ENCODE measurements at places on chromosomes 13 and 19.

- no peak for DNase-seq
Observed at GRCh38 chr19:53866865-53867224, 838 bp upstream of the MYADM start.

DNA sequence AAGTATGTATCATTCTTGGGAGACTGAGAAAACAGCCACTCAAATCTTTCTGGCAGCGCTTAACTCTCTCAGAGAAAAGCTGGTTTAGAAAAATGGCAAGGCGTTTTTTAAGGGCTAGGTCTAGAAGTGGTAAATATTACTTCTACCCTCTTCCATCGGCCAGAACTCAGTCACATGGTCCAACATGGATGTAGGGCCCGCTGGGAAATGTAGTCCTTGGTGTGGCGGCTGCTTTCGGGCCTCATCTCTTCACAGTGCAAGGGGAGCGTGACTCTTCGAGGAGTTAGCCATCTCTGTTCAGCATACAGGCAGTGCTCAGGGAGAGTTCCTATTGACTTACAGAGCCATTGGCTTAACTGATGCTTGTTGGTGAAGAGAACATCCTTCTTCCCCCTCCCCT, 6.3 kb downstream of the VSTM2B start:
- no peak for DNase-seq

- DNase-seq: no peak
Observed at GRCh38 chr13:48506092-48506701, 26.7 kb downstream of the RCBTB2 start.

DNA sequence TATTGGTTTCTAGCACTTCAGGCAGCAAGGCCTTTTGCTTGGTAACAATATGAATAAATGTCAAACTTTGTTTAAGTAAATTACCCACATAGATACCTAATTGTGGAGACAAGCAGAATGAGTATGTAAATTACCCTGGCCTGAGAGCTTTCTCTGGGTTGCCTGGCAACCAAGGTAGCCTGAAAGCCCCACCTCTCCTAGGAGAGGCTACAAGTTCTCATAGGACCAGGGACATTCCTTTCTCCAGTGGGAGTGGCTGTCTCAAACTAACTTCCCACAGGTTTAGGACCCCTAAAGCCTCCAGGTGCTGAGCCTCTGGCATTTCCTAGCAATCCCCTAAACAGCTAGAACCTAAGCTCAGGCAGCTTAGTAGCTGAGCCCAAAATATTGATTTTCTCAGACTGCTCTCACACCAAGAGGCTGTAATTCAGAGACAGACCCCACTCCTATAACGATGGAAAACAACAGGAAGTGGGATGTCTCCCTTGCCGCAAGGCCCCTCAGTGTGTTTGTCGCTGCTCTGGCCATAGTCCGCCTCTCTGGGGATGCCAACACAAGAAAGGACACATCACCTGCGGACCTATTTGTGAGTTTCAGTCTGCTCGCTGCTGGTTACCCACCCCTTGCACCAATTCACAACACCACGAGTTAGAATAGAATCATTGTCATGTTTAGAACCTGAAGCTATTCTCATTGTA, 207.3 kb downstream of the DLEU7 start:
- no peak for DNase-seq

DNA sequence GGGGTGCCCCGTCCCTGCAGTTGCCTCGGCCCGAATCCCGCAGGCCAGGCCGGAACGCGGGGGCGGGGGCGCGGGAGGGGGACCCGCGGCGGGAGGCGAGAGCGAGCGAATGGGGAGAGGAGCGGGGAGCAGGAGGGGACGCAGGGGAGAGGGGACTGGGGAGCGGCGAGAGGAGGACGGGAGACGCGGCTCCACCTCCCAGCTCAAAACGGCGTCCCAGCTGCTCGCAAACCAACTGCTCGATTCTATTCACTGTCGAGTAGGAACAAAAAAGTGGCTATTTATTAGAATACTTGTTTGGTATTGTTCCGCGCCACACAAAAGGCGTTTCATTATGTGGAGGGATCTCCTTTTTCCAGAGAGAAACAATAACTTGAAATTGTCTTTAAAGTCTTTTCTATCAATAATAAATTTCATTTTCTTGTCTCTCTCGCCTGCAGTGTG, 10.6 kb upstream of the SOX1 start:
- DNase-seq: no peak

GRCh38 chr13:93279982-93280381, 53.4 kb downstream of the GPC6 start:
- DNase-seq: no peak

DNA sequence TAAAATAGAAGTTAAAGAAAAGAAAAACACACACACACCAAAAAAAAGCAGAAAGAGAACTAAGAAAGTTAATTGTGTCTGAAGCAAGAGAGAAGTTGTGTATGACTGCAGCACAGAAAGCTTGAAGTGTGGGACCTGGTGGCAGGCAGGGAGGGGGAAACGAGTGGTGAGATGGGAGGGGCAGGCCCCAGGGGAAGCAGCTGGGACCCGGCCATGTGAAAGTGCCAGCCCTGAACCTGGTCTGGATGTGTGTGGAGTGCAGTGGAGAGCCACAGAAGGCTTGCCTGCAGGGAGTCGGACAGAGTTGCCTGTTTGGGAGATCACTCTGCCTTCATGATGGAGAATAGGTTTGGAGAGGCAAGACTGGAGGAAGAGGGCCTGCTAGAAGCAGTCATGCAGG, 199.0 kb downstream of the GGACT start:
- DNase-seq: no peak

GRCh38 chr19:42095814-42096230, 19.9 kb downstream of the ZNF574 start:
- DNase-seq: no peak

GRCh38 chr13:98397221-98397620, 179.7 kb downstream of the STK24 start:
- DNase-seq: no peak

- DNase-seq: no peak
Observed at GRCh38 chr13:28251466-28251865, 113.1 kb downstream of the PAN3 start.

DNA sequence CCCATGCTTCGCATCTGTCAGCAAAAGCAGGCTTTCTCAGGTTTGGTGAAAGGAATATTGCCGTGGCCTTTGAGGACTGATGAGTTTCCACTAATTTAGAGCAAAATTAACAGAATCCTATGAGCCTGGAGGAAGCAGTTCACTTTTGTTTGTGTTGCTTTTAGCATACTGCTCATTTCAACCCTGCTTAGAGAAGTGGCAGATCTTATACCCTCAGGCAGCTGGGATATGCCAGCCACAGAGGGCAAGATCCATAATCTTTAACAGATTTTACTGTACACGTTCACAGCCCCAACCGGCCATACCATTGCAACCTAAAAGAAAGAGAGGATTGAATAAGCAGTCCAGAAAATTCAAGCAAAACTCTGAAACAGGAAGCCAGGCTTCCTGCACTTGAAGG, 60.5 kb downstream of the COL4A2 start:
- DNase-seq: no peak

DNA sequence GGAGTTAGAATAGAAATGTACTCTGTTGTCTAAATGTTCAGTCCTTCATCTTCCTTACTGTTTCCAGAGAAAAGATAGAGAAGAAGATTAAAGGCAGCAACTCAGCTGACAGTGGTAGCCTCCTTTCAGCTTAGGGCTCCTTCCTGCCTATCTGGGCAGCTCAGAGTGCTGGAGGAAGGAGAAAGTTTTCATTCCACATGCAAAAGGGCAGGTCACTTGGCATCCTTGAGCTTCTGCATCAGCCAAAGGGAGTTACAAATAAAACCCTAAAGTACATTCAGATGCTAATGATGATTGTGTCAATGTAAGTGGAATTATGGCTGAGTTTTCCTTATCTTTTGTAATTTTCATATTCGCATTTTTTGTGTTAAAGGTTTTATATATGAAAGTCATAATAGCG, 58.9 kb downstream of the ESD start:
- DNase-seq: no peak

DNA sequence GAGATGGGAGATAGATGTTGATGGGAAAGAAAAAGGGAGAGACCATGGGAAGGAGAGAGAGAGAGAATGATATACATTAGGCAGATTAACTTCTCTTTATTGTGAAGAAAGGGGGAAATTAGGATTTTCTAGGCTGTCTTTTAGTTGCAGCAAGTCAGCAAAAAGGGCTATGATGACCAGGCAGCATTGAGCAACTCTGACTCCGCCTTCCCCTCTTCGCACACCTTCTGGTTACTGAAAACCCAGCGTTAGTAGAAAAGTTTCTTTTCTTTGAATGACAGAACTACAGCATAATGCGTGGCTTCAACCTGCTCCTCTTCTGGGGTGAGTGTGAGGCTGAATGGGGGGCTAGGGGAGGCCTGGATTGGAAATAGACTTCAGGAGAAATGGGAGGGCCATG, at the start of gene ADGRE1:
ADGRE1 (plus strand) TSS at position 264 of the 400 bp plus-strand sequence; CDS start at position 294, 30 bp downstream.
- no peak for DNase-seq

DNA sequence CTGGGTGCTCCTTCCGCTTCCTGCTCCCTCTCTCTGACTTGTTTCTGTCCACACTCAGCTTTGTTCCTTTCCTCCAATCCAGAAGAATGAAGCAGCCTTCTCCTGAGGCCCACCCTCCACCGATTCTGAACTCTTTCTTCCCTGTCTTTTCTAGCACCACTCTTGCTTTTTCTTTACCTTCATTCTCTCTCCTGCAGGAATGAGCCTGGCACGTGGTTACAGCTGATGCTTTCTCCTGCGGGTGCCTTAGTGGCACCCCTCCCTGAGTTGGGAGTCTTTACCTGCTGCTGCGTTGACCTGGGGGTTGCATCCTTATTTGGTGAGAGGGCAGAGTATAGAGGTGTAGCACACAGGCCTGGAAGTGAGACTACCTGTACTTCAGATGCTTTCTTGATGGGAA, 6.2 kb downstream of the UBAC2 start:
- no peak for DNase-seq

DNA sequence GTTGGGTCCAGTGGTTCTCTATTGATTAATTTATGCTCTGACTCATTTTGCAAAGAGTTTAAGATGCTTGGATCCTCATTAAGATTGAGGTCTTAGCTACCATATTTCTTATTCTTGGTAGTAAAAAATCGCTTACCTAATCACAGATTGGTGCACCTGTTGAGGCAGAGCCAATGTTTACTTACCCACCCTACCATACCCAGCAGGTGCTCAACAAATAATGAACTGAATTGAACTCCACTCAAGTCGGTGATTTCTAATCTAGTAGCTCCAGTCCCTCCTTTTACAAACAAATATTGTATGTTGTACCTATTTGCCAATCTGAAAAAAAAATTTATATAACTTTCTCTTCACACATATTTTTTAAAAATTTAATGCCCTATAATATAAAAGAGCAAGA, 361.0 kb downstream of the FGF14 start:
- DNase-seq: no peak

GRCh38 chr13:26558074-26558805, 757 bp downstream of the WASF3 start:
- DNase-seq: no peak

DNA sequence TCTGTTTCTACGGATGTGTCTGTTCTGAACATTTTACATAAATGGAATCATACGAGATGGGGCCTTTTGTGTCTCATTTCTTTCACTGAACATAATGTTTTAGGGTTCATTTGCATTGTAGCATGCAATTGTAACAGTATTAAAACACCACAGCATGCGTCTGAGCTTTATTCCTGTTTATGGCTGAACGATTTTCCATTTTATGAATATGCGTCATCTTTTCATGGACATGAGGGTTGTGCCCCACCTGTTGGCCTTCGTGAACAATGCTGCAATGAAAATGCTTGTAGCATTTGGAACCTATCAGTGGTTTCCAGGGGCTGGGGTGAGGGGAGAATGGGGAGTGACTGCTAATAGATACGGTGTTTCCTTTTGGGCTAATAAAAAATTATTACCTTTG, 5.1 kb downstream of the OR10H1 start:
- DNase-seq: no peak

Measured in stimulated activated CD4-positive, alpha-beta T cell treated with anti-CD3 and anti-CD28 coated beads, Interleukin-15, amount 100 ng/mL, for 1 hour (primary cell).